ENCODE measurements at places on chromosomes 2 and 18.
A peak's percentile ranks its signal among the peaks of the same experiment; 100 is the strongest.

- no peak for DNase-seq
These were observed 122.7 kb downstream of the LAMA1 start for GRCh38 chr18:6994771-6995430.

- DNase-seq, result no peak
These were observed 16.9 kb downstream of the HNMT start for GRCh38 chr2:137981112-137981656.

DNA sequence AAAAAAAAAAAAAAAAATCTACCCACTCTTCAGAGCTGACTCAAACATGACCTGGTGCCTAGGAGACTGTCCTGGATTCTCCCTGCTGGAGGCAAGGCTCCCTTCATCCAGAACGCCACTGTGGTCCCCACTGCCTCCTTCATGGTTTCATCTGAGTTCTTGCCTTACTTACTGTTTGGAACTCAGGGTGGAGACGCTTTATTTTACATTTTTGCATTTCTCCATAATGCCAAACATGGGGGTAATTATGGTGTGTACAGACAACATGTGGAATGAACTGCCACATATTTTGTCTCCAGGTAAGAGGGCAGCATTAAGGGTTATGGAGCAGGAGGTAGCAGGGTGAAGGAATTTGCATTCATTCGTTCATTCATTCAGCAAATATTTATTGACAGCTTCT, 154.0 kb upstream of the MSH6 start:
- DNase-seq, result no peak

DNA sequence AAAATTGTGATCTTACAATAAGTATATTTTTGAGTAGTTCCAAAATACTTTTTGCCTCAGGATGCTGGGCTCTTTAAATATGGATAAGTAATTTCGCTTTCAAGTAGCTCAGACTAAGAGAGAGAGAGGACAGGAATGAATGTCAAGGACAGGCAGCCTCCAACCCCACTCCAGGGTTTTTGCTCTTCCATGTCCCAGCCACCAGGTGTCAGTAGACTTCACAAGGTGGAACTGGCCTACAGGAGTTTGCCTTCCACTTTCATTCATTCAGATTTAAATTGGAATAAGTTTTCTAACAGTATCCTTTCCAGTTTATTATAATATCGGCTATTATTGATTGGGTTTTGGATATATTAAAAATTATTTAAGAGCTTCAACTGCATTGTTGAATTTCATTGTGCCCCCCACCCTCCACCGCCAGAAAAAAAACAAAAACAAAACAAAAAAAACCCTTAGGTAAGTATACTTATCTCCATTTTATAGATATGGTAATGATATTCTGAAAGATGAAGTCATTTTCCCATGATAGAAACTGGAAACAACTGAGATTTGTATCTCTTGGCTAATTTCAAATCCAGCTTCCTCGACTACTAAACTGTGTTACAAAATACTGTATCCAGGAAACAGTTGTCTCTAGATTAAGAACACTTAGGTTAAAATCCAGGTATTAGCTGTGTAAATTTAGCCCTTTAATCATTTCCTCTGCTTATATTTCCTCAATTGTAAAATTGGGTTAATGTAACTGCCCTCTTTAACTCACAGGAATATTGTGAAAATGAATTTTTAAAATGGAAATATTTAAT, 793.1 kb downstream of the ERBB4 start:
- DNase-seq, result peak; percentile 22

DNA sequence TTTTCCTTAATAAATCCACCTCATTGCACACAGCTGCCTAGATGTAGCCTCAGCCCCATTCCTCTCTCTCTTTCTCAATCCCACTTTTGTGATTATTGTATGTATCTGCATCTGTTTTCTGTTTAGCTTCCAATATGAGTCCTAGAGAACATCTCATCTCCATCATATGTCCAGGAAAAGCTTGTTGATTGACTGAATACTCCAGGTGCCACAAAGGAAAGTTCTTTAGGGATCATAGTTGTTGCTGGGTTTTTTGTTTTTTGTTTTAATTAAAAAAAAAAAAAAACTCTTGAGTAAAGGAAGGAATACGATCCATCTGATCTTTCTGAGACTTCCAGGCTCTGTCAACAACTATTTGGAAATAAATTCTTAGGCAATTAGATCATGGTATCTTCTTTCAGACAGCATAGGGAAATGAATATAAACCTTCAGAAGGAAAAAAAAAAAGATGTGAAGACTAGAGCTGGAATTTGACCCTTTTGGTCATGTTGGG, 42.5 kb downstream of the KIAA2012 start:
- peak; percentile 64 for DNase-seq

GRCh38 chr2:81549646-81550045, 1245.1 kb upstream of the LRRTM1 start:
- DNase-seq, result no peak

DNA sequence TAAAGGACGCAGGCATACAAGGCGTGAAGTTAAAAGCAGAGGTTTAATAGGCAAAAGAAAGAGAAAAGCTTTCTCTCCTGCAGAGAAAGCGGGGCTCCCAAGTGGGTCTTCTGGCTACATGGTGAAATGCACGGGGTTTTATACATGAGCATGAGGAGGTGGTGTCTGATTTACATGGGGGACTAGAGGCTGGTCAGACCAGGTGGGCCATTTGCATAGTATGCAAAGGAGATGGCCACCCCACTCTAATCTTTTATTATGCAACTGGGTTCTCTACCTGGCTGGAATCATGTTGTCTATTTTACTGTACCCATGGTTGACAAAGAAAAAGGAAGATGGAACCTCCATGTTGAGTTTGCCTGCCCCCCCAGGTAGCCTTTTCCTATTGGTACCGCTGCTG, 356.2 kb downstream of the KCNJ3 start:
- no peak for DNase-seq
